ENCODE measurements at places on chromosomes 12 and 14.

DNA sequence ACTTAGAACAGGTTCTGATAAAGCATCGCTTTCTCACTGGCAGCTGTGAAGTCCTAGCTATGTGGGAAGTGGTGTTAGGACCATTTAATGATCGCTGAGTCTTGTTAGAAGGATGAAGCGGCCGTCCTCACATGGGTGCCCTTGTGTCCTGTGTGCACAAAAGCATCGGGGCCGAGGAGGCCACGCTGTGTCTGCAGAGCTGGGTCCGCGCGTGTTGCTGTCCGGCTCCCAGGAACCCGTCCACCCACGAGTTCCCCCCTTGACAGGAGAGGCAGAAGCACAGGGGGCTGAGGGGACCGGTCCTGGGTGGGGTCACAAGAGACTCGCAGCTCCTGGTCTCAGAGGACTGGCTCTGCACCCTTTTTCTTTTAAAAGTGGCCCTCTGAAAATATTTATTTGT lies 90.4 kb downstream of the ADGRD1 start:
- H3K4me3 ChIP-seq = no peak overlapping the region
- peaks cover 42% of the 10 kb centered on the region for H3K4me1 ChIP-seq
- no peak for DNase-seq
- H3K27ac ChIP-seq = no peak overlapping the region
- no peaks in the 10 kb centered on the region for H3K36me3 ChIP-seq

- DNase-seq = no peak
- H3K4me3 ChIP-seq = no peak overlapping the region
- no peak overlapping the region for H3K27ac ChIP-seq
- H3K4me1 ChIP-seq = peaks cover 27% of the 10 kb centered on the region
- no peaks in the 10 kb centered on the region for H3K36me3 ChIP-seq
These were observed 129.2 kb upstream of the ARHGAP5 start for GRCh38 chr14:31947680-31948595.

- H3K4me1 ChIP-seq = no peaks in the 10 kb centered on the region
- no peak overlapping the region for H3K4me3 ChIP-seq
- no peak overlapping the region for H3K27ac ChIP-seq
- H3K36me3 ChIP-seq = no peaks in the 10 kb centered on the region
These were observed 203.1 kb downstream of the KIF21A start for GRCh38 chr12:39239490-39240486.

DNA sequence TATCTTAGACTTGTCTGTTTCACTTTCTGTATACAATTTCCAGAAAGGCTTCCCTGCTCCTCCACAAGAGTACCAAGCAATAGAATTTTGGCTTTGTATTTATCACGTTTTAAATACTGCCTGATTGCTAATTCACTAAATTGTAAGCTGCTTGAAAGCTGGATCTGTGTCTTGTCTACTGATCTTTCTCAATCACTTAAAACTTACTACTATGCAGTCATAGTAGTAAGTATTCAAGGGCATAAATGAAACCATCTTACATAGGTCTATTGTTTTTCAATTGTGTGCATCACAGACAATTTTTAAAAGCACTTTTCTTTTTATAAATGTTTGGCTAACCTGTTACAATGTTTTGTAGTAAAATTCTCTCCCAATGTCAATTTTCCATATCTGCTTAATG lies 1.2 kb upstream of the GLIPR1L2 start:
- H3K27me3 ChIP-seq = no peaks in the 10 kb centered on the region
- H3K27ac ChIP-seq = peak overlapping the region; percentile 87
- H3K36me3 ChIP-seq = peaks cover 12% of the 10 kb centered on the region
- peak overlapping the region; percentile 72 for H3K4me3 ChIP-seq
- peaks cover 3% of the 10 kb centered on the region for H3K4me1 ChIP-seq
- no peak for DNase-seq

DNA sequence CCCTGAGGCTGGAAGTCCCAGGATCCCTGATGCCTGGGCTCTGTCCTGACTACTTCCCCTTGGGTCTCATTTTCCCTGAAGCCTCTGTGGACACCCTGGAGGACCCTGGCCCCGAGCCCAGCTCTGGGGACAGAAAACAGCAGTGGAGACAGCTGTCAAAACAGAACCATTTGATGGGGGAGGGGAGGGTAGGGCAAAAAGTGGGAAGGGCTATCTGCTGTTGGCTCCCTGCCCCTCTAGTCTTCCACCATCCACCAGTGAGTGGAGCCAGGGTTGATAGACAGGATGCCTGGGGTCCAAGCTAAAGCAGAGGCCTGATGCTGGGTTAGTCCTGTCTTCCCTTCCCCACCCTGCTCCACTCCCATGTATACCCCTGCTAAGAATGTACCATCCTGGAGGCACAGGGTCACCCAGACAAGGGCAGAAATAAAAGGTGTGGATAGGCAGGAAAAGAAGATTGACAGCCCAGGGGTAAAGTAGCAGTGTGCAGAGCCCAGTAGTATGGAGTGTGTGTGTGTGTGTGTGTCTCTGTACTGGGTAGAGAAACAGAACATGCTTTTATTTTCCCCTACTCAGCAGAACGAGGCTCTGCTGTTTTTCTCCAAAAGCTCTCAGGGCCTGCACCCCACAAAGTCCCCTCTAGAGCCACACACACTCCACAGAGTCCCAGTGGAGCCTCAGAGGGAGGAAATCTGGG lies 9.8 kb downstream of the ZNF385A start:
- no peaks in the 10 kb centered on the region for H3K36me3 ChIP-seq
- no peak overlapping the region for H3K4me3 ChIP-seq
- H3K27ac ChIP-seq = no peak overlapping the region
- peak; percentile 49 for DNase-seq

GRCh38 chr12:89368391-89368790 lies 16.1 kb upstream of the DUSP6 start:
- H3K27me3 ChIP-seq = no peaks in the 10 kb centered on the region
- peak overlapping the region; percentile 93 for H3K27ac ChIP-seq
- H3K36me3 ChIP-seq = peaks cover 7% of the 10 kb centered on the region
- peaks cover 37% of the 10 kb centered on the region for H3K4me1 ChIP-seq

DNA sequence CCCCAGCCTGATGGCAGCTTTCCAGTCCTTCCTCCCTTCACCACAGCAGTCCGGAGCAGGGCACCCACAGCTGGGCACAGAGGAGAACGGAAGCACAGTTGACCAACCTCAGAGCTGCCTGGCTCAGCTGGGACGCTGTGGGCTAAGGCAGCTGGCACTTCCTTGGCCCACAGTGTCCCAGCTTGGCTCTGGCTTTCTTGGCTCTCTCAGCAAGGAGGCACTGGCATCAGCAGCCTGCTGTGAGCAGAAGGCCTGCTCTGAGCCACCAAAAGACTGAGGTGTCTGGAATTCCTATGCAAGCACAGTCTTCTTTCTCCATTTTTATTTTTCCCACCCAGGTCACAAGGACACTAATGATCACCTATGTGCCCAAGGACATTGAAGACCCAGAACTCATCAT lies 32.6 kb downstream of the NGB start:
- no peaks in the 10 kb centered on the region for H3K27me3 ChIP-seq
- H3K4me1 ChIP-seq = no peaks in the 10 kb centered on the region
- H3K27ac ChIP-seq = no peak overlapping the region
- H3K4me3 ChIP-seq = no peak overlapping the region

DNA sequence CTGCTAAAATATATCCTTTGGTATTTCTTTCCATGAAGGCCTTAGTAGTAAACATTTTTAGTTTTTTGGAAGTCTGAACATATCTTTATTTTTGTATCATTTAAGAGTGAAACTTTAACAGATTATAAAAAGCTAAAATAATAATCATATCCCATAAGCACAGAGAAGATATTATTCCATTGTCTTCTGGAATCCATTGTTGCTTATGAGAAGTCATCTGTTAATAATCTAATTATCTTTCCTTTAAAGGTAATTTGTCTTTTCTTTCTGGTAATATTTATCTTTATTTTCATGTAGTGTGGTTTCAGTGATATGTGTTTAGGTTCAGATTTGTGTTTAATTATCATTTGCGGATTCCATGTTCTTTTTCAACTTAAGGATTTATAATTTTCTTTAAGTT lies 261.7 kb downstream of the MSRB3 start:
- DNase-seq = no peak
- H3K4me3 ChIP-seq = no peak overlapping the region
- no peaks in the 10 kb centered on the region for H3K27me3 ChIP-seq
- peaks cover 40% of the 10 kb centered on the region for H3K36me3 ChIP-seq
- no peak overlapping the region for H3K27ac ChIP-seq

- H3K4me1 ChIP-seq = peaks cover 9% of the 10 kb centered on the region
- H3K4me3 ChIP-seq = no peak overlapping the region
- H3K36me3 ChIP-seq = peaks cover 54% of the 10 kb centered on the region
- no peaks in the 10 kb centered on the region for H3K27me3 ChIP-seq
These were observed 1.5 kb downstream of the TRIAP1 start for GRCh38 chr12:120444676-120445075.

GRCh38 chr14:70268760-70269159 lies 80.0 kb upstream of the SLC8A3 start:
- H3K27me3 ChIP-seq = no peaks in the 10 kb centered on the region
- no peak for DNase-seq
- no peak overlapping the region for H3K4me3 ChIP-seq
- H3K36me3 ChIP-seq = no peaks in the 10 kb centered on the region
- H3K4me1 ChIP-seq = no peaks in the 10 kb centered on the region
- no peak overlapping the region for H3K27ac ChIP-seq

DNA sequence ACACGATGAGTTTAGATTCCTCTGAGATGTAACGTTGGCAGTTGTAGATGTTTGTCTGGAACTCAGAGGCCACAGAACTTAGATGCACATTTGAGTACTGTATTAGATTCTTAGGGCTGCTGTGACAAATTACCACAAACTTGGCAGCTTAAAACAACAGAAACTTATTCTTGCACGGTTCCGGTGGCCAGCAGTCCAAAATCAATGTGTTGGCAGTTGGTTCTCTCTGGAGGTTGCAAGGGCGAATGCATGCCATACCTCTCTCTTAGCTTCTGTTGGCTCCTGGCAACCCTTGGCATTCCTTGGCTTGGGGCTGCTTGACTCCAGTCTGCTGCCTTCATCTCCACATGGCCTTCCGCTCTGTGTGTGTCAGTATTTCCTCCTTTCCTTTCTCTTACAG lies 118.9 kb downstream of the C12orf75 start:
- H3K4me3 ChIP-seq = no peak overlapping the region
- no peak for DNase-seq
- H3K27ac ChIP-seq = no peak overlapping the region
- H3K36me3 ChIP-seq = no peaks in the 10 kb centered on the region
- H3K4me1 ChIP-seq = no peaks in the 10 kb centered on the region

DNA sequence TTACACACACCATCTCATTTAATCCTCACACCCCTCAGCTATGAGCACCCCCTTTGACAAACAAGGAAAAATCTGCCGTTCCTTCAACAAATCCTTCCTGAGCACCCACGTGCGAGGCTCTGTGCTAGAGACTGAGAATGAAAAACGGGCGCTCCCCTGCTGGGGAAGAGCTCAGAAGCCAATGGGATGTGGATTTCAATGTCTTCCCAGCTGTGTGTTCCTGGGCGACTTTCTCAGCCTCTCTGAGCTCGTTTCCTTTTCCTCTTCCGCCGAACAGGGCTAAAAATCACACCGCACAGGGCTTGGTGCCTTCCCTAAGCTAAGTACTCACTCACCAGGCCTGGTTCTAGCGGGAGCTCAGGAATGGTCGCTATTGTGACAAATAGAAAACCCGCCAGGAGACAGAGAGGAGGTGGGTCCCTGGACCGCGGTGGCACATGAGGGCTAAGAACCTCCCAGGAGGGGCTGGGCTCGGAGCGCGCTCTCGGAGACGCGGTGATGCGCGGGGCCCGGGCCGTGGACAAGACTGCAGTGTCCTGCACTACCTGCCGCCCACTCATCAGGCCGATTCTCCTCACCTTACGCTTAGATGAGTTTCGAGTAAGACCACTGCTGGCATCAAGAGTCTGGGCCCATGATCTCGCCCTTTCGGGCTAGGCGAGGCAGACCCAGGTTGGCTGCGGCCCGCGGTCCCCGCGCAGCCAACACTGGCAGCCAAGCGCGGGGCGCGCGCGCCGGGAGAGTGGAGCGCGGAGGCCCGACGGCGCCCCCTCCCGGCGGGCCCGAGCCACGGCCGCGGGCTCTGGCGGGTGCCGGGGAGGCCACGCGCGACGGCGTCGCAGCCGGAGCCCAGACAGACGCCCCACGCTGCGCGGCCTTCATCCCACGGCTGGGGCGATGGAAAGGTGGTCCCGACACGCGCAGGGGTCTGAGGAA lies 17.0 kb downstream of the ZDHHC22 start:
- DNase-seq = peak; percentile 92
- no peaks in the 10 kb centered on the region for H3K27me3 ChIP-seq
- H3K4me1 ChIP-seq = peaks cover 20% of the 10 kb centered on the region
- H3K4me3 ChIP-seq = peak overlapping the region; percentile 58

GRCh38 chr14:36085861-36086260 lies 90.7 kb downstream of the PTCSC3 start:
- no peaks in the 10 kb centered on the region for H3K4me1 ChIP-seq
- no peak overlapping the region for H3K4me3 ChIP-seq
- no peaks in the 10 kb centered on the region for H3K36me3 ChIP-seq
- H3K27me3 ChIP-seq = no peaks in the 10 kb centered on the region

- H3K4me3 ChIP-seq = peak overlapping the region; percentile 80
- H3K36me3 ChIP-seq = no peaks in the 10 kb centered on the region
- H3K27me3 ChIP-seq = no peaks in the 10 kb centered on the region
These were observed 1.0 kb upstream of the SINHCAF start for GRCh38 chr12:31326736-31327659.

DNA sequence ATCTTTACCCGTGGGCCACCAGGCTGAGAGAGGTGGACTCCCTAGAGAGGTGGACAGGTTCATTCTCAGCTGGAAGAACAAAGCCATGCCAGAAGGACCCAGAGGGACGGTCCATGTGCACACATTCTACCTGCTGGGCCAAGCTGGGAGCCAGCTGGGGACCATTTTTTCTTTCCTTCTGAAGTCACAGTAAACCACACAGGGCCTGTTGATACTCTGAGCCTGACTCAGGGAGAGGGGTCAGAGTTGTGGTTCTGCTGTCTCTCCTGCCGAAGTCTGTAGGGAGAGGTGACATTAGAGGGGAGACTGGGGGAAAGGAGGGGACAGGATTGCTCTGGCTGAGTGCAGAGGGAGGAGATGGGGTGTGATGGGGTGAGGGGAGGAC lies 148.6 kb downstream of the TSPAN9 start:
- DNase-seq = no peak
- H3K4me1 ChIP-seq = peaks cover 35% of the 10 kb centered on the region

GRCh38 chr14:99327458-99328250 lies 55.7 kb upstream of the BCL11B start:
- no peaks in the 10 kb centered on the region for H3K36me3 ChIP-seq
- H3K4me3 ChIP-seq = no peak overlapping the region
- peak; percentile 6 for DNase-seq
- H3K27me3 ChIP-seq = peaks cover 53% of the 10 kb centered on the region
- H3K27ac ChIP-seq = no peak overlapping the region

GRCh38 chr12:118637767-118638370 lies 261.5 kb downstream of the SUDS3 start:
- H3K27me3 ChIP-seq = no peaks in the 10 kb centered on the region
- no peaks in the 10 kb centered on the region for H3K4me1 ChIP-seq
- no peaks in the 10 kb centered on the region for H3K36me3 ChIP-seq
- H3K27ac ChIP-seq = no peak overlapping the region

- H3K27me3 ChIP-seq = no peaks in the 10 kb centered on the region
- no peak for DNase-seq
- no peak overlapping the region for H3K27ac ChIP-seq
- H3K4me3 ChIP-seq = no peak overlapping the region
- H3K36me3 ChIP-seq = no peaks in the 10 kb centered on the region
These were observed 12.7 kb downstream of the DHRS2 start for GRCh38 chr14:23648764-23649460.

GRCh38 chr12:128909653-128910052 lies 56.4 kb downstream of the GLT1D1 start:
- no peaks in the 10 kb centered on the region for H3K36me3 ChIP-seq
- DNase-seq = no peak
- no peaks in the 10 kb centered on the region for H3K27me3 ChIP-seq

Data from SK-N-SH (cell line).